Neural progenitor cell (in vitro differentiated cells): ENCODE measurements at places on chromosomes 3 and 15. TPM values are rescaled to one million over a fixed set of nuclear protein-coding genes. Genes with fewer than 3 reads are reported as not detected.
A peak's percentile ranks its signal among the peaks of the same experiment; 100 is the strongest.

DNA sequence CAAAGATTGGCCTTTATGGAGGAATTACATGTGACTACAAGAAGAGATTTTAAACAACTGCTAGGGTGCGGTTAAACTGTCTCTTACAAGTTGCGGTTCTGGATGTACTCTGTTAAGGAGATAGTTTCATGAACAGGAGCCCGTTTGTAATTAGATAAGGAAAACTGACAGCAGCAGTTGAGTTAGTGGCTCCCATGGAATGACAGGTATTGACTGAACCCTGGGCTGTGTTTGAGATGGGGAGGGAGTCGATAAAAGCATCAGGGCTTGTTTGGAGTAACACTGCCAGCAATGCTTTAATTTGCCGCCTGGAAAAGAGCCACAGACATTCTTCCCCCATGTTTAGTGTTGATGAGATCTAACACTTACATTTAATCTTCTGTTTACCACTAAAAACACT, 139.9 kb downstream of the ROBO2 start:
- H3K4me3 ChIP-seq, result no peak overlapping the region
- H3K27ac ChIP-seq, result no peak overlapping the region
- no peaks in the 10 kb centered on the region for H3K36me3 ChIP-seq
- no peaks in the 10 kb centered on the region for H3K27me3 ChIP-seq
- peaks cover 12% of the 10 kb centered on the region for H3K4me1 ChIP-seq
- peak; percentile 2 for DNase-seq

GRCh38 chr3:20421-20820, 176.1 kb upstream of the CHL1 start:
- DNase-seq, result no peak
- no peaks in the 10 kb centered on the region for H3K27me3 ChIP-seq
- no peak overlapping the region for H3K4me3 ChIP-seq
- no peaks in the 10 kb centered on the region for H3K36me3 ChIP-seq
- H3K4me1 ChIP-seq, result no peaks in the 10 kb centered on the region
- no peak overlapping the region for H3K27ac ChIP-seq

- no peak overlapping the region for H3K4me3 ChIP-seq
- H3K27me3 ChIP-seq, result peaks cover 17% of the 10 kb centered on the region
- no peak overlapping the region for H3K27ac ChIP-seq
- peak; percentile 5 for DNase-seq
- H3K4me1 ChIP-seq, result peaks cover 3% of the 10 kb centered on the region
Observed at GRCh38 chr15:45307230-45307924, 55.3 kb downstream of the SLC28A2 start.

DNA sequence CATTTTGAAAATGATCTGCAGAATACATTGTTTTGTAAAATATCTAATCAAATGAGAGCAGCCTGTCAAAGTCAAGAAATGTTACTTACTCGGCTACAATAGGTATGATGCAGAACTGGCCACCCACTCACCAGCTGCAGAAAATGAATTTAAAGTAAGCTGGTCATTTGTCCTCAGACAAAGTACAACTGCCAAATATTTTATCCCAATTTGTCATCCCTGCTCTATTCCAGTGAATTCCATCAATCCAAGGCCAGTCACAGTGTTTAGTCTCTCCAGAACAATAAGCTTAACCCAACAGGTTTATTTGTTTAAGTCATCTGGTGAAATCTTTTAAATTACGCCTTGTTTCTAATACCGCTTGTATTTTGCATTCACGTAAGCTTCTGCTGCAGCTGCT, 46.6 kb upstream of the TCF12 start:
- H3K36me3 ChIP-seq, result no peaks in the 10 kb centered on the region
- H3K4me1 ChIP-seq, result peaks cover 8% of the 10 kb centered on the region
- no peak overlapping the region for H3K27ac ChIP-seq
- DNase-seq, result no peak
- no peaks in the 10 kb centered on the region for H3K27me3 ChIP-seq

- no peaks in the 10 kb centered on the region for H3K27me3 ChIP-seq
- H3K27ac ChIP-seq, result no peak overlapping the region
- no peaks in the 10 kb centered on the region for H3K36me3 ChIP-seq
- H3K4me1 ChIP-seq, result peaks cover 69% of the 10 kb centered on the region
- DNase-seq, result no peak
Observed at GRCh38 chr3:182233957-182234356, 522.2 kb downstream of the SOX2 start.

The CCR1 gene
- 0.19 TPM in 1 of 2 replicates, not detected in the other for total RNA-seq

DNA sequence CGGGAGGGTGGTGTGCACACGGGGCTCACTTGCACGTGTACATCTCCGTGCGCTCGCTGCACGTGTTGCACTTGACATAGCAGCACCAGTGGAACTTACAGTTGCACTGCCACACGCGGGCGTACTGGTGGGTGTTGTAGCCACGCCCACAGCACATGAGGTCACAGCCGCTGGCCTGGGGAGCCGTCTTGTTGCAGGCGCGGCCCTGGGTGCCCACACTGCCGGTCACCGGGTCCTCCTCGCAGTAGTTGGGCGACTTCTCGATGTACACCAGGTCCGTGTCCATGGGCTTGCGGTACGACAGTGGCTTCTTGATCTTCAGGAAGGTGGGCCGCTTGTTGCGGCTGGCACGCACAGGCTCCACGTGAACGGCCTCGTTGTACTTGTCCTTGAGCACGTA, 61.0 kb downstream of the WNT7A start:
- no peak overlapping the region for H3K27ac ChIP-seq
- H3K36me3 ChIP-seq, result no peaks in the 10 kb centered on the region
- H3K4me3 ChIP-seq, result no peak overlapping the region
- DNase-seq, result no peak
- no peaks in the 10 kb centered on the region for H3K27me3 ChIP-seq
- no peaks in the 10 kb centered on the region for H3K4me1 ChIP-seq

The WDR82 gene
- 45.4 and 49.2 TPM in 2 replicates for total RNA-seq

The COMMD2 gene
- total RNA-seq, result 46.8 and 110 TPM in 2 replicates

The SCAANT1 gene
- not detected in 2 replicates for total RNA-seq

The CACNA2D2 gene
- total RNA-seq, result 4.3 and 9.5 TPM in 2 replicates

- H3K27ac ChIP-seq, result no peak overlapping the region
- peaks cover 20% of the 10 kb centered on the region for H3K4me1 ChIP-seq
- no peak overlapping the region for H3K4me3 ChIP-seq
- H3K27me3 ChIP-seq, result no peaks in the 10 kb centered on the region
- peak; percentile 59 for DNase-seq
Observed at GRCh38 chr3:49454458-49454857, 15.6 kb upstream of the DAG1 start.

The HYAL1 gene
- 1.6 and 3.0 TPM in 2 replicates for total RNA-seq

The SIN3A gene
- 69.0 and 86.1 TPM in 2 replicates for total RNA-seq
